ENCODE measurements at places on chromosomes 6 and 20.

DNA sequence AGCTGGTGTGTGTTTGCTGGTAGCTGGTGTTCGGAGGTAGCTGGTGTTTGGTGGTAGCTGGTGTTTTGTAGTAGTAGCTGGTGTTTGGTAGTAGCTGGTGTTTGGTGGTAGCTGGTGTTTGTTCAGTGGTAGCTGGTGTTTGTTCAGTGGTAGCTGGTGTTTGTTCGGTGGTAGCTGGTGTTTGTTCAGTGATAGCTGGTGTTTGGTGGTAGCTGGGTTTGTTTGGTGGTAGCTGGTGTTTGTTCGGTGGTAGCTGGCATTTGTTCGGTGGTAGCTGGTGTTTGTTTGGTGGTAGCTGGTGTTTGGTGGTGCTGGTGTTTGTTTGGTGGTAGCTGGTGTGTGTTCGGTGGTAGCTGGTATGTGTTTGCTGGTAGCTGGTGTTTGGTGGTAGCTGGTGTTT, 48.0 kb downstream of the BMP7 start:
- DNase-seq = no peak

- no peak for DNase-seq
Observed at GRCh38 chr6:135434991-135435390, 62.5 kb downstream of the AHI1 start.

DNA sequence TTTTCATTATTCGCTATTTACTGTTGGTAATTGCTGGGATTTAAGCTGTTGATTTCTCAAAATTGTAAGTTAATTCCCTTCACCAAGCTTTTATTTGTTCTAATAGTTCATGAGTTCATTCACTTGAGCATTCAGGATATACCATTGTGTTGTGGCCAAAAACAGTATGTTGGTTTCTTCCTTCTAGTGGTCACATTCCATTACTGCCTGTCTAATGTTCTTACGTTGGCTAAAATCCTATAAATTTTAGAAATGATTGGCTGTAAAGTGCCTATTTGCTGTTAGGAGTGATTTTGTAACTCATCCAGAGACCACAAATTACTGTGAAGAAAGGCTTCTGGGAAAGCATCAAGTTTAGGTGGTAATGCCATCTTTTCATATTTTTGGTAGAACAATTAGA, 76.3 kb downstream of the FARS2 start:
- no peak for DNase-seq

DNA sequence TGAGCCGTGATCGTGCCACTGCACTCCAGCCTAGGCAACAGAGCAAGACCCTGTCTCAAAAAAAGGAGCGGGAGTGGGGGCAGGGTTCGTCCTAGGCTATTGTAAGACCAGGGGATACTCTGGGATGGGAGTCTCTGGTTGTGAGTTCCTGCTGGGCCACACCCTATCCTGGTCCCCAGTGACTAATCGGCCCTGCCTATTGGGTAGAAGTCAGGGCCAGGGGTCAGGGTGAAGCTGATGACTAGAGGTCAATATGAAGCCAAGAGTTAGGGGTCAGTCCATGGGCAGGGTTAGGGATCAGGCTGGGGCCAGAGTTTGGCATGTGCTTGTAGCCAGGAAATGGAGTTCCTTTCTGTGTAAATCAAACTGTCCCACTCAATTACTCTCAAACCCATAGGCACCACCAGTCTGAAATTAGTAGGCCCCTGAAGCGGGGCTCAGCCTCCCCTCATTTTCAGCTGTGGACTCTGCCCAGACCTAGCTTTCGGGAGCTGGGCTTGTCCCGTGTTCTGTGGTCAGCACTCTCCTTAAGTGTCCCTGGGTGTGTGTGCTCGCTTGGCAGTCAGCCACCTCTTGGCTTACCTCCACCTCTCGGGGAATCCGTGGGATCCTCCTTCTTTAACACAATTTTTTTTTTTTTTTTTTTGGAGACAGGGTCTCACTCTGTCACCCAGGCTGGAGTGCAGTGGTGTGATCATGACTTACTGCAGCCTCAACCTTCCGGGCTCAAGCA, 1.8 kb downstream of the HSPA12B start:
- no peak for DNase-seq

- DNase-seq = no peak
Observed at GRCh38 chr6:42389736-42390135, 62.0 kb downstream of the TRERF1 start.

- no peak for DNase-seq
Observed at GRCh38 chr20:47360297-47361056, 4.0 kb upstream of the ZMYND8 start.

- no peak for DNase-seq
Observed at GRCh38 chr6:12241493-12242175, 48.5 kb upstream of the EDN1 start.

GRCh38 chr6:143160015-143160414, 99.3 kb downstream of the AIG1 start:
- DNase-seq = no peak

DNA sequence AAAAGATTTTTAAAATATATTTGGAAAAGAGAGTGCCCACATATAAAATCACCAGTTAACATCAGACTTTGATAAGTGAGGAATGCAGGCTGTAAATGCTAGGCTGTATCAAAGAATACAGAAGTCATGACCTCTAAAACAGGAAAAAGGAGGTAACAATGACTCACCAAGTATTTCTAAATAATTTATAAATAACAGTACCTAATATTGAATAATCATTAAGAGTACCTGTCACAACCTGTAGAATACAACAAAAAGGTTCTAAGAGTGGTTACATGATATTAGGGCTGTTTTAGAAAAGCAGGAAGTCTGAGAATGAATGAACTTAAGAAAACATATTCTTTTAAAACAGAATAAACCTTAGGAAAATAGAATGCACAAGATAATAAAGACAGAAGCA, 173.1 kb upstream of the CST7 start:
- no peak for DNase-seq

Measured in cortex of kidney (tissue), 1 donor.